Left renal pelvis (tissue), 4 donors: ENCODE measurements at places on chromosomes 6 and 20.

GRCh38 chr6:53284901-53285300, 63.8 kb downstream of the ELOVL5 start:
- no peak for DNase-seq

- no peak for DNase-seq
These were observed 64.4 kb downstream of the PLCG1 start for GRCh38 chr20:41201760-41202159.

DNA sequence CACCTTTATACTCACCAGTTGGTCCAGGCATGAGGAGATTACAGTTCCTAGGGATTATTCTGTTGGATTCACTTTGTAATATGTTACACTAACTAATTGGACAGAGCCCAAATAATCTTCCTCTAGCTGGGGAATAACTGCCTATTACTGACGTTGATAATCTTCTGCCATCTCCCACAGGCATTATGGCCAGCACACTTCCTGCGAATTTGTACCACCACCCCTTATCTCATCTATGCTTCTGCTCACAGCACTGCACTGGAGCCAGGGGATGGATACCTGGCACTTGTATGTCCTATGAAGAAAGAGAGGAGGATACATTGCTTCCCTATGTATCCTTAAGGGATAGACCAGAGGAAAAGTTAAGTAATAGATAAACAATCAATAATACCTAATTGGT, 494.8 kb upstream of the MAN1A1 start:
- DNase-seq = no peak

GRCh38 chr20:1900321-1900801, 5.2 kb downstream of the SIRPA start:
- peak; percentile 46 for DNase-seq

- no peak for DNase-seq
These were observed 20.0 kb downstream of the FAM209B start for GRCh38 chr20:56552911-56553629.

DNA sequence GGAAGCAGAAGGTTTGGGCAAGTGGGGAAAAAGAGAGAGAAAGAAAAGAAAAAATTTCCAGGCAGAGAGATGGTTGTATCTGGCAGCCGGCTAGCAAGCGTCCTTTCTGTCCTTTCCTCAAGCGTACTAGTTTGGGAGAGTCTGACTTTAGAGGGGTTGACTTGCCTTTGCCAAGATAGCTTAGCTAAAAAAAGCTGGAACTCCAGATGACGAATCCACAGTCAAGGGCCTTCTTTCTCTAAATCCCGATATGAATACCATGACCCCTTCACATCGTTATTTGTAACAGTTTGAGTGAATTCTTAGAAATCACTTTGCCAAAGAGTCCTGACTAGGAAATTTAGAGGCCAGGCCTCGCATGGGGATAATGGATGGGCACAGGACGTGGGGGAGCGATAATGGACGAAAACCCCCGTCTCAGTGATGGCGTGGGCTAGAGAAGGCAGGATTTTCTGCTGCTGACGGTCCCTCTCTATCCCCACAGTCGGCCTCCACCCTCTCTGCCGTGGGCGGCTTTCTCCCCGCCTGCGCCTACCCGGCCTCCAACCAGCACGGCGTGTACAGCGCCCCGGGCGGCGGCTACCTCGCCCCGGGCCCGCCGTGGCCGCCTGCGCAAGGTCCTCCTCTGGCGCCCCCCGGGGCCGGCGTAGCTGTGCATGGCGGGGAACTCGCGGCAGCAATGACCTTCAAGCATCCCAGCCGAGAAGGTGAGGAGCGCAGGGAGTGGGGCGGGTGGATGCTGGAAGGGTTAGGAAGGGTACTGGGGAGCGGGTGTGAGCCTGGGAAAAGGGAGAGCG, 3.5 kb downstream of the PAX1 start:
- no peak for DNase-seq

- DNase-seq = no peak
These were observed 188.2 kb downstream of the LRFN2 start for GRCh38 chr6:40398810-40399477.

DNA sequence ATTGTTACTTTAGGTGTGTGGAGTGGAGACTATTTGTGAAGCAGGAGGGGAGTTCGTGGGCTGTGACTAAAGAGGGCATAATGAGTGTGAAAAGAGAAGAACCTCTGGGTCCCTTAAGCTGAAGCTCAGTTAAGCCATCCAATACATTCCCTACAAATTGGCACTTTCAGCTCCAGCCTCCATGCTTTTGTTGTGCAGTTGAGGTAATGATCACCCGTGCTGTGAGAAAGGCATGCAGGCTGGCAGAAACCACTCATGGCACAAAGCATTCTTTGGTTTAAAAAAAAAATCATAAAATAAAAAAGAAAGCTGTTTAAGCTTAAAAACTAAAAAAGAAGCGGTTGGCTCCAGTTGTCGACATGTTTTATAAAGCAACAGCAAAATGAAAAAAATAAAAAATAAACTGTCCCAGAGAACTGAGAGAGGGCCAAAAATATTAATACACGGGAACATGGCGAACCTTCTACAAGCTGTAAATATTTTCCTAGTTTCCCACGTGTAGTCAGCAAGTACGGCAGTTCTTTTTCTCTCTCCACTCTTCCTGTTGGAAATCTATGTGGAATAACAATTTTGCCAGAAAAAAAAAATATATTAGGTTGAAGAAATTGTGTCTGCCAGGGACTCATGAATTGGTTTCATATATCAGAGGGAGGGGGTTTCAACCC, 82.2 kb downstream of the ANKRD60 start:
- no peak for DNase-seq

GRCh38 chr6:35698858-35699257, 10.1 kb upstream of the FKBP5 start:
- no peak for DNase-seq

DNA sequence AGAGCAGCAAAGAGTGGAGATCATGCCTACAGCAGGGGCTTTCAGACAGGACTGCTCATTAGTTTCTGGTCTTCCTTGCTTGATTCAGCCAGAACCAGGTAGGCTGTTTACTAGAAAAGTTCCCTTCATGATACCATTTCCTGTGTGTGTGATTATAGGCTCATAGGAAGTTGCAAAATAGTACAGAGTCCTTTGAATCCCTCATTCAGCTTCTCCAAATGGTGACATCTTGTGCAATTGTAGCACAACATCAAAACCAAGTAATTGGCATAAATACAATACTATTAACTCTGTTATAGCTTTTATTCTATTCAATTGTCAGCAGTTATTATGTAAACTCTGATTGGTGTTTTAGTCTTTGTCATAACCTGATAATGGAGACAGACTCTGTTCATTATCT, 347.3 kb upstream of the CDH4 start:
- DNase-seq = no peak

DNA sequence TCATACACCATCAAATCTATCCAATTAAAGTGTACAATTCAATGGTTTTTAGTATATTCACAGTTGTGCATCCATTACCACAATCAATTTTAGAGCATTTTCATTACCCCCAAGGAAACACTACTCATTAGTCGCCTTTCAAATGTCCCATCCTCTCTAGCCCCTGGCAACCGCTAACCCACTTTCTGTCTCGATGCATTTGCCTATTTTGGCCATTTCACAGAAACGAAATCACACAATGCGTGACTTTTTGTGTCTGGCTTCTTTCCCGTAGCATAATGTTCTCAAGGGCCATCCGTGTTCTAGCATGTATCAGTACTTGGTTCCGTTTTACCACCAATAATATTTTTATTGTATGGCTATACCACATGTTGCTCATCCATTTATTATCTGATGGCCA, 51.7 kb downstream of the PPP1R3G start:
- DNase-seq = no peak

GRCh38 chr6:114556846-114557488, 214.1 kb upstream of the HS3ST5 start:
- DNase-seq = no peak

DNA sequence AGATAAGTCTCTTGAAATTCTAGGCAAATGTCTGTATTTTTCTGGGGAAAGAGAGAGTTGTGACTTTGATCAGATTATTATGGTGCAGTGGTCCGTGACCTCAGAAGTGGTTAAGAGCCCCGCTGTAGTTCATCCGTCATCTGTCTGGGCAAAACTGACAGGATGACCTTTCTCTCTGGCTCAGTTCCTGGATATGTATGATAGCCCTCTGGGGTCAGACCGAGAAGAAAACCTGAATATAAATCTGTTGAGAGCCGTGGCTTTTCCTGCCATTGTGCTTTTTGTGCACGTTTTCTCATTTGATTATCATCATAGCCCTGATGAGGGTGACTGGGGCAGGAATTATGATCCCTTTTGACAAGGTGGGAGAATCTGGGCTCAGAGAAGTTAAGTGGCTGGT, 26.5 kb downstream of the GHRH start:
- no peak for DNase-seq

DNA sequence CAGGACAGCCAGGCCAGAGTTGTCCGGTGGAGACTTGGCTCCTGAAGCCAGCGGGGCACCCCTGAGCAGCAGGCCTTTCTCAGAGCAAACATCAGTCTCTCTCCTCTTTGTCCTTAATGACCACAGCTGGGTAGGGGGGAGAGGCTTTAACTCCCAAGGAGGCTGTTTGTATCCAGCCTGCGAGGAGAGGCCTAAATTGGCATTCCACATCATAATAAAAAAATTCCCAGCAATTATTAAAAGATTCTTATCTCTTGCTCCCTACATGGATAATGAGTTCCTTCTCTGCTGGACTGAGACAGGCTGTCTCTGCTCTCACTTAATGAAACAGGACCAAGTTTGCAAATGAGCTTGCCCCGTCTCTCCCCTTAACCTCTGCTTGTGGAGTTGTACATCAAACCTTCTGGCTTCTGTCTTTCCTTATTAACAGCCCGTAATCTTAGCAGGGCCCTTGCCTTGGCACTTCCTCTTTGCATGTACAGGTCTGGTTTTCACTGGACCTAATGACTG, 838.2 kb downstream of the MAFB start:
- no peak for DNase-seq

GRCh38 chr6:32666420-32667300, at the start of gene HLA-DQB1:
Gene HLA-DQB1 (minus strand): TSS chr6:32666657. CDS start chr6:32666607, 50 bp downstream.
- peak; percentile 65 for DNase-seq

DNA sequence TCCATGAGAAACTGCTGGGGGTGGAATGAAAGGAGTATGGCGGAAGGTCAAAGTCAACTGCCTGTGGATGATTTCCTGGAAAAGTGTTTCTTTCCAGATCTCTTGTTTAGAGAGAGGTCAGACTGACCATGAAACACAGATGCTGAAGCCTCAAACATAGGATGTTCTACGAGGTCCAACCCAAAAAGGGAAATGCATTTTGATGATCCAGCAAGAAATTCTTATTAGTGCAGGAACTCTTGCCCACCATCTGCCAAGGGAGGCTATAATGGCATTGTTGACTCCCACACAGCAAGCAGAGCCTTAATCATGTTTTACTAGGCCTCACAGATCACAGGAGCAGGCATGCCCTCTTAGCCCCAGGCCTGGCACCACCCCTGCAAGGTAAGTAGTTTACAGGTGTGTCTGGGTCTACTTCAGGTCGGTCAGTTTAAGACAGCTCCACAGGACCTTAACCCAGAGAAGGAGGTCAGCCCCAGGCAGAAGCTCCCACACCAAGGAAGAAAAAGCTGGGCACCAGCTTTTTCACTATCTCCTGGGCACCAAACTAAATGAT, 67.6 kb upstream of the CNKSR3 start:
- DNase-seq = no peak

DNA sequence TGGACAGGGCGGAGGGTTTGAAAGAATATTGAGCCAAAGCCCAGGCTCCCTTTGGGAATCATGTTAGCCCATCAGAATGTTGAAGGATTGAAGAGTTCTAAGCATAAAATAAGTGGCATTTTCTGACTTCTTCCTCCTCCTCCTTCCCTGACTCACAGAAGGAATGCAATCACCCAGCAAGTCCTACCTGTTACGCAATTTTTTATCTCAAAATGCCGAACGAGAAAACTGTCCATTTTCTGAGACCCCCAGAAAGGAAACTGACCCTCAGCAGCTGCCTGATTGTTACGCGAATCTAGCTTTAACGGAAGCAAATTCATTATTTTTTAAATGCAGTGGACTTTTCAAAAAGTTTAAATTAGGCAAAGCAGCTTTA, 4.7 kb upstream of the DNAJC5 start:
- no peak for DNase-seq

DNA sequence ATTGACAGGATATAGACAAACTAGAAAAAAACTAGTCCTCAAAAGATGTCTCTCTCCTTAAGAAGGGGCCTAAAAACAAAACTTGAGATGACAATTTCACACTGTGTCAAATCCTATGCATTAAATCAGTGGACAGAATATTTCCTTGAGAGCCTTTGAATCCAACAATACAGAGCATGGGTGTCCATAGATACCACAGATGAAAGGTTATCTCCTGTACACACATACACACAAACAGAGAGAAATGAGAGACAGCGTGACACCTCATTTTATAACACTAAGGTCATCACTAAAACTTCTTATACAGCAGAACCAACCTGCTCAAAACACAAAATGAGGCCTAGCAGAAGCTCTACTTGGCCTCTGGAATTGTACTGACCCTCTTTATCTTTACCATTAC, 55.5 kb downstream of the MAP7 start:
- no peak for DNase-seq

DNA sequence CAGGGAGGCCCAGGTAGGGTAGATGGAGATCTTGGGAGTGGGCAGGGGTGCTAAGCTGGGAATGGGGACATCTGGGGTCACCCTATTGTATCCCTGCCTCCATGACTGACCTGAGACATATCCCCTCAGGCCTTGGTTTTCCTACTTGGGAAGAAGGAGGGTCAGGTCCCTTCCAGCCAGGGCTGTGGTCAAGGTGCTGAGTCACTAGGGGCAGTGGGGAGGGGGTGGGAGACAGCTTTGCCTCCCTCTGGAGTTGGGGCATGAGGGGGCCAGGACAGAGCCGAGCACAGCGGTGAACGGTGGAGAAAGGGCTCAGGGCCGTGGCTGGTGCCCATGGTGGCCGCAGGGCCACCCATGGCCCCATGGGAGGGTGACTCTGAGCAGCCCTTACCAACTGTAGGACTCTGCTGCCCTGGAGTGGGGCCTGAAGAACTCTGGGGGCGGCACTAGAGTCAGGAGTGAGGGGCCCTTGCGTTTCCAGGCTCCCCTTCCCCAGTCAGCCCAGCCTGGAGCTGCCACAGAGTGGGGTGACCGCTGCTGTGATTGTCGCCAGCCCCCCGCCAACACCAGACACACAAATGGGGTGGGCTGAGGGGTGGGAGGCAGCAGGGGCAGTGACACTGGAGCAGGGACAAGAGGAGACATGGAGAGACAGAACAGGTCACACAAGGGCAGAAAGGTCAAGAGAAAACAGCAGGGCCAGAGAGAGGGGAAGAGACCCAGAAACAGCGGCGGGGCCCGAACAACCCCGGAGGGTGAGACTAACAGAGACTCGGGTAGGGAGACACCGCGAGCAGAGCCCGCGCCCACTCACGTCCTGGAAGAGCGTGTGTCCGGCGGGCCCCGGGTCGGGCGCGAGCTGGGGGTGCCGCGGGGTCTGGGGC, 576 bp downstream of the NECAB3 start:
- no peak for DNase-seq
